ENCODE measurements at places on chromosomes 16 and 17.
A peak's percentile ranks its signal among the peaks of the same experiment; 100 is the strongest.

GRCh38 chr16:46882304-46882939 lies 1.7 kb upstream of the GPT2 start:
- DNase-seq = no peak

DNA sequence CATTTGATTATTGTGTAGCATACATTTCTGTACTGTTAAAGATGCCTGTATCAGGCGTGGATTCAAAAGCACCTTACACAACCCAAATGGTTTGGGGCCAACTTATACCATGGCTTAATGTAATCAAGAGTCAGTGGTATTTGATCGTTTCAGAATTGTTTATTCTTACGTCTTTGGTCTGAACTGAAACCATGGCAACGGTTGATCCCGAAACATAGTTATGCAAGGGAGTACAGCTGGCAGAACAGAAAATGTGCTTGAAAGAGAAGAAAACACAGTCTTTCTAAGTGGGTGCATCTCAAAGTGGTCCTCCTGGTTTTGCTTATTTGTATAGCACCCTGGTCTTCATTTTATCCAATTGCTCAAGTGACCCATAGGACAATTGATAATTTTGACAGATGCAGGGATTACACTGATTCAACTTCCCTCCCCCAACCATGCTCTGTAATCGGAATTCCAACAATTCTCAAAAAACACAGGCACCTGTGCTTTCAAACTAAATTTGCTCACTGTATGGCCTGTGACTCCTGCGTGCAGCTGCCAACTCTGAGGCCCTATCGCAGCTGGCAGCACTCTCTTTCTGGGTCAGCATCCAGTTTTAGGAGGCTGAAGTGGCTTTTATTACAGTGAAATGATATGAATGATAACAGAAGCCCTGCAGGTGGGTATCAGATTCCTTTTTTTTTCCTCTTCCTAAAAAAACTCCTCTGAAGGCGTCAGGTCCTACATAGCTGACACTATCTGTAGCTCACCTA lies 77.0 kb upstream of the AXIN2 start:
- DNase-seq = no peak

DNA sequence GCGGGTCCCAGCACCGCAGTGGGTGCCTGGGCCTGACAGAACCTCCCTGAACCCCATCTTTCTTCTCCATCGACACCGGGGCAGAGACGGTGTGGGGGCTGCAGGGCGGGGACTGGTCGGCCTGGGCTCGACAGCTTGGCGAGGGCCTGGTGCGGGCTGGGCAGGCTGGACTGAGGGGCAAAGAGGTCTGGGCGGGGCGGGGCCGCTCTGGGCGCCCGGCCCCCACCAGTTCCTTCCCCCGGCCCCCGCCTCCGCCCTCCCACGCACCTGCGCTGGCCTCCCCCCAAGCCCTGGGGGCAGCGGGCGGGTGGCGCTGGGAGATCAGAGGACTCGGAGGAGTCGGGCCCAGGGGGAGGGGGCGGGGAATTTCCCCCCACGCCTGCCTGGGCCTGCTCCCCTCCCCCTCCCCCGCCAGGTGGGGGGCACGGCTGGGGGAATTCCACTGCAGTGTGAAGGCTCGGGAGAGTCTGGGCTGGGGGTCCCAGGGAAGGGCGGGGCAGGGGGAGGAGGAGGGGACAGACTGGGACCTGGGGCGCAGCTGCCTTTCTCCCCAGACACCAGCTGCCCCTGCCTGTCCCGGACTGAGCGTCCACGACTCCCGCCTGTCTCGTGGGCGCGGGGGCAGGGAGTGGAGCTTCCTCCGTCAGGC lies 877 bp upstream of the KREMEN2 start:
- peak; percentile 47 for DNase-seq

DNA sequence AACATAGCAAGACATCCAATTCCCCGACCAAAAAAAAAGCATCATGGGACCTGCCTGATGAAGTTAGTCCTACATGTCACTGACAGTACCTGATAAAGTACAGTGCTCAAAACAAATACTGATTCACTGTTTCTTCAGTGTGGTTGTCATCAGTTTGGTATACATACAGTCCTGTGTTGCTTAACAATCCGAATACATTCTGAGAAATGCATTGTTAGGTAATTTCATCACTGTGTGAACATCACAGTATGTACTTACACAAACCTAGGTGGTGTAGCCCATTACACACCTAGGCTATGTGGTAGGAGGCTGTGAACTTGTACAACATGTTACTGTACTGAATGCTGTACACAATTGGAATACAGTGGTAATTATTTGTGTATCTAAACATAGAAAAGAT lies 19.0 kb upstream of the FA2H start:
- no peak for DNase-seq

GRCh38 chr16:75322740-75323139 lies 71.3 kb upstream of the BCAR1 start:
- no peak for DNase-seq

- no peak for DNase-seq
Measured at GRCh38 chr17:63442549-63443035, 3.5 kb downstream of the CYB561 start.

DNA sequence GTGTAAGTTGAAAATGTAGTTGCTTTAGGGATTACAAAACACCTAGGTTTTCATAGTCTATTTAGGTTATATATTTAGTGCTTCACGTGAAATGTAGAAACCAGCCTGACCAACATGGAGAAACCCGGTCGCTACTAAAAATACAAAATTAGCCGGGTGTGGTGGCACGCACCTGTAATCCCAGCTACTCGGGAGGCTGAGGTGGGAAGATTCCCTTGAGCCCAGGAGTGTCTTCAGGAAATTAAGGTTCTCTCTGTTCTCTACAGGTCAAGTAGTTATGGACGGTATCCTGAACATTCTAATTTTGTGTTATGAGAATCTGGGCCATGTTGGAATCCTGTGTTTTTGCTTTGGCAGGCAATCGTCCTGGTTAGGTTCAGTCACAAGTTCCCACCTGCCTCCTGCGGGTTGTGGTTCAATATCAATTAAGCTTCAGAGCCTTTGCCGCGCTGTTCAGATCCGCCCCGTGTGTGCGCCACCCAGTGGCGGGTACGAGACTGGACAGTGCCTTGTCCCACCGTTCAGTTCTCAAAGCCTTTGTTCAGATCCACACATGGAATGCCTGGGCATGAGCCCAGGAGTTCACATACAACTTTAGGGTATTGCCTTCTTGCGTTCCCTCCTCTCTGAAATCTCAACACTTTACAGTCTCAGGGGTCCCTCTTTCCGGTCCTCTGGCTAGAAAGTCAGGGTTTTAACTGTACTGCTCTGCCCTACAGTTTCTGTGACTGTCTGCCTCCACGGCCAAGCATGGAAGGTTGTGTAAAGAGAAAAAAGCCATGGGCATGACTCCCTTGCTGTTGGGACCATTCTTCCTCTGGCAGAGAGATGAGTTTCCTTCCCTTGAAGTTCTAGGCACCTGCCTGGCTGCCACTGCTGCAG lies 41.7 kb downstream of the HEATR6 start:
- peak; percentile 77 for DNase-seq

DNA sequence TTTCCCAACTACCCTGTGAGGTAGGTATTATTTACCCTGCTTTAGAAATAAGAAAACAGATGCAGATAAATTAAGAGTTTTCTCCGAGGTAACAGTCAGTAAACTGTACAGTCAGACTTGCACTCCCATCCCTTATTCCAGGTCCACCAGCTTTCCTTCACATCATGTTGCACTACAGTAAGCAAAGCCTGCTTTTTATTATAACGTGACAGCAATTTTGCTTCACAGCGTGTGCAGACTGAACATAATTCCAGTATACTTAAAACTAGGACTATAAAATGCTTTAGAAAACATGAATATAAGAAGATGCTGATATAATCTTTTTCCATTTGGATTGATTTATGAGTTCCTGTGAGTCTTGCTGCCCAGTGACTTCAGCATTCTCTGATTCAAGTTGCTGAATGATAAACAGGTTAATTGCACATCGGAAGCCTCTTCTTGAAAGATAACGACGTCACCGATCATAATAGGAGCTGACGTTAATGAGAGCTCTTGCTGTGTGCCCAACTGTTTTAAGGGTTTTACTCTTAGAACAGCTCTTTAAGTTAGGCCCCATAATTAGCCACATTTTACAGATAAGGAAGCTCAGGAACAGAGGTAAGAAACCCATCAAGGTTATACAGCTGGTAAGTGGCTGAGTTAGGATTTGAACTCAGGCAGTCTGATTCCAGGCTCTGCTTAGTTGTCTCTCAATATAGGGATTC lies 1.4 kb downstream of the LIG3 start:
- DNase-seq = no peak

DNA sequence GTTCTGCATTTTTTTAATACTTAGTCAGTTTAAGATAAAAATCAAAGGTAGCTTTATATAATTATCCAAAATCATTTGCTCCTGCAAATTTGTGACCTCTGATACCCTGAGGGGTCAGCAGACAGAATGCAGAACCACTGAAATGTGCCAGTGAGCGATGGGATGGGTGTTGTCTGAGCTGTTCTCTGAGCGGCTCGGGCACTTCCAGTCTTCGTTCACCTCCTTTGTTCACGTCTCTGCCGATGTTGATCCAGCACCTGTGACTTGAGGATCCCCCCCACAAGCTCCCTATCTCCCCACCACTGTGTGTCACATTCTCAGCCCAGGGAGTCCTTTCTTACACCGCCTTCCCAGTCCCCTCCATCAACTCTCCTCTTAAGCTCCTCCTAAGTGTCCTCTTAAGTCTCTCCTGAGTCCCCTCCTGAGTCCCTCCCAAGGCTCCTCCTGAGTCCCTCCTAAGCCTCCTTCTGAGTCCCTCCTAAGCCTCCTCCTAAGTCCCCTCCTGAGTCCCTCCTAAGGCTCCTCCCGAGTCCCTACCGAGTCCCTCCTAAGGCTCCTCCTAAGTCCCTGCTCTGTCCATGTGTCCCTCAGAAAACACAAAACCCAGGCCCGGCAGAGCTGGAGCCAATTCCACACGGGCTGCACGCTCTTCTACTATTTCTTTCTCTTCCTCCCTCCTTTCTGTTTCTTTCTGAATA lies 47.5 kb downstream of the RNF213 start:
- DNase-seq = no peak

DNA sequence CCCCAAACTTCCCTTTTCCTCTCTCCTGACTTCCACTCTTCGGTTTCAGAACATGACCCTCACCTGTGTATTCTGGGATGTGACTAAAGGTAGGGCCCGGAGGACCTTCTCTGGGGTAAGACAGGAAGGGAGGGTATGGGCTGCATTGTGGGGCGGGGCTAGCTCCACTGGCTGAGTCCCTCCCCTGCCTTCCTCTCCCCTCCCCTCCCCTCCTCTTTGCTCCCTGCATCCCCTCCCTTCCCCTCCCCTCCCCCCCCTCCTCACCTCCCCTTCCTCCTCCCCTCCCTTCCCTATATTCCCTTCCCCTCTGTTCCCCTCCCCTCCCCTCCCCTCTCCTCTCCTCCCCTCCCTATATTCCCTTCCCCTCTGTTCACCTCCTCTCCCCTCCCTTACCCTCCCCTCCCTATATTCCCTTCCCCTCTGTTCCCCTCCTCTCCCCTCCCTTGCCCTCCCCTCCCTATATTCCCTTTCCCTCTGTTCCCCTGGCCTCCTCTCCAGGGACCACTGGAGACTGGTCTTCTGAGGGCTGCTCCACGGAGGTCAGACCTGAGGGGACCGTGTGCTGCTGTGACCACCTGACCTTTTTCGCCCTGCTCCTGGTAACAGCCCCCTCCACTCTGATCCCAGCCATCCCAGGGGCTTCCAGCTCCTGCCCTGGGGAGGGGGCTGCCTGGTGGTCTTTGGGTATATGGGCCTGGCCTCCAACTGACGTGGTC lies 11.8 kb downstream of the ADGRG3 start:
- no peak for DNase-seq

DNA sequence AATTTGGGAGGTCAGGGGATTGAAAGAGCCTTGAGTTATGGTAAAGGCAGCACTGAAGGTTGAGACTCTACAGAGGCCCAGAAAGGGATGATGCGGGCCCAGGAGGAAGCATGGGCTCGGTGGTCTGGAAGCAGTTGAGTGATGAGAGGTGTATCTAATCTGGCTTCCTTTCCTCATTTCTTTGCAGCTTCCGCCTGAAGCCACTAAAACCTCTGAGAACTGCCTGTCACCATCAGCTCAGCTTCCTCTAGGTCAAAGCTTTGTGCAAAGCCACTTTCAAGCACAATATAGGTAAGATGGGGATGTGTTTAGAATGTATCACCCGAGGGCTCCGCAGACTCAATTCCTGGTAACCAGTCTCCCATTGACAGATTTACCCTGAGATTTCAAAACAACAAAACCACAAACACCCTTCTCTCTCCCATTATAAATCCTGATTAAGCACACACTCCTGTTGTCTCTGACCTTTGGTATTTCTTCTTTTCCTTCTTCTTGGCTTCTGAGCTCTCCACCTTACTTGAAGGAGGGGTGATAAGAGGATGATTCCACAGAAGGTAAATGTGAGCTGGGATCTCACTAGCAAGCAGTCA lies 21.2 kb downstream of the USP43 start:
- no peak for DNase-seq

DNA sequence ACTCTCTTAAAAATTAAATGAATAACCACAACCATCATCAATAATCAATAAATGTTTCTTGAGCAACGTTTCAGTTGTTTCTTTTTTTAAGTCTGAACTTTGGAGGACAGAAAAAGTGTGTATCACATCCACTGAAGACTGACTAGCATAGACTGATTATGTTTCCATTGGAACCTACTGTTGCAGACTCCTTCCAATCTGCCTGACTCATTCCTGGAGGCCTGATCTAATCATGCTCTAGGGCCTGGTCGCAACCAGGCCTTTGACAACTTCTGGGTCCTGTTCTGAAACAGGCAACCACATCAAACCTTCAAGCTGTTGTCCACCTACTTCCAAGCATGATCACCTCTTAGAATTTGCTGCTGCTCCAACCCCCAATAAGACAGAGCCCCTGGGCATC lies 109.2 kb upstream of the NUDT7 start:
- DNase-seq = no peak

- DNase-seq = no peak
Measured at GRCh38 chr17:72121164-72122009, 567 bp downstream of the SOX9 start.

- peak; percentile 71 for DNase-seq
Measured at GRCh38 chr17:60435244-60436167, 13.2 kb downstream of the CHCT1 start.

DNA sequence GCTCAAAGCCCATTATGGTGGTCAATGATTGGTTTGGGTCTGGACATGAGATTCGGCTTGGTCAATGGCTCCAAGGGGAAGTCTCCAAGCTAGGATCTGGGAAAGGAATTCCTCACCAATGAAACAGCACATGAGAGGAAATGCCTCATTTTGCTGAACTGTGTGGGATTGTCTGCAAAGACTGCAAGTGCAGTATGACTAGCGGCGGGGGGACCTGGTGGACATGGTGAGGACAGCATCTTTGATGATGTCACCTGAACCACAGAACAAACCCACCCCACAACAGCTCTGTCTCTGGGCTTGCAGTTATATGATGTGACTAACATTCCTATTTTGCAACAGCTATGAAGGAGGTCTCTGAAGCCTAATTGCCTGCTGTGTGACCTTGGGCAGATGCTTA lies 50.6 kb upstream of the NKD1 start:
- DNase-seq = no peak

DNA sequence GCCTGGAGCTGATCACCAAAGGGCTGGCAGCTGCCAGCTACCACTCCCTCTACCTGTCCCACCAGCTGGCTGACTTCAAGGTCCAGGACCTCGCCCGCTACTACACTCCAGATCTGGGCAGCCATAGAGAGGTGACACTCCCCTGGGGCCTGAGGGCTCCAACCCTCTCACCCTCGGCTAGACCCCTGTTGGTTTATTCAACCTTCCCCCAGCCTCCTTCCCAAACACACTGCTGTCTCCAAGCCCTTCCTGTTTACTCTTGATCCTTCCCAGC lies 18.0 kb downstream of the ALOX12B start:
- DNase-seq = no peak

GRCh38 chr16:10339777-10340732 lies 45.8 kb upstream of the ATF7IP2 start:
- no peak for DNase-seq

Data from activated naive CD4-positive, alpha-beta T cell treated with anti-CD3 and anti-CD28 coated beads, Interleukin-2, amount 10 ng/mL, durations not matched to agents 7 days and 5 days (primary cell).